ENCODE measurements at places on chromosomes 1 and 21.

DNA sequence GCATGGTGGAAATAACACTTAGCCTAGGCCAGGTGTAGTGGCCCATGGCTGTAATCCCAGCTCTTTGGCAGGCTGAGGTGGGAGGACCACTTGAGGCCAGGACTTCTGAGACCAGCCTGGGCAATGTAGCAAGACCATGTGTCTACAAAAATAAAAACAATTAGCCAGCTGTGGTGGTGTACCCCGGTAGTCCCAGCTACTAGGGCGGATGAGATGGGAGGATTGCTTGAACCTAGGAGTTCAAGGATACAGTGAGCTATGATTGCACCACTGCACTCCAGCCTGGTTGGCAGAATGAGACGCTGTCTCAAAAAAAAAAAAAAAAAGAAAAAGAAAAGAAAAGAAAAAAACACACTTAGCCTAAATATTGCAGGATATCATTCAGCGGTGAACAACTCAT lies 20.9 kb downstream of the AK4 start:
- no peak for DNase-seq

GRCh38 chr1:153513023-153513422 lies 22.8 kb downstream of the S100A6 start:
- no peak for DNase-seq

- DNase-seq, result no peak
Observed at GRCh38 chr21:35963920-35964451, 96.3 kb downstream of the SETD4 start.

DNA sequence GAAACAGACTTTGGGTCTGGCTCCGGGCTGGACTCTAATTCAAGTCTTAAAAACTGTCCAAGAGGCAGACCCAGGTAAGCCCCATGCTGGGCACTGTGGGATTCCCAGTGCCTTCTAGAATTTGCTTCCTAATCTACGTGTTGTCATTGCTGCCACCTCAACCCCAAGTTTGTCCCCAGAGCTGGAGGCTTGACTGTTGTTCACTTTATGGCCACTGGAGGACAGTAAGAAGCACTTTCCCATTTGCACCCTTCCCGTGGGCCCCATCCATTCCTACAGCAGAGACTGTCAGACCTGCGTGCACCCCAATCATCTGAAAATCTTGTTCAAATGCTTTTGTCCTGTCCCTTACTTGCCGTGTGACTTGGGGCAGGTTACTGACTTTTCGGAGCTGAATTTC lies 29.4 kb upstream of the VASH2 start:
- no peak for DNase-seq

- no peak for DNase-seq
Observed at GRCh38 chr1:245234217-245235081, 79.7 kb downstream of the KIF26B start.

- no peak for DNase-seq
Observed at GRCh38 chr1:79629414-79629813, 622.9 kb upstream of the ADGRL4 start.

DNA sequence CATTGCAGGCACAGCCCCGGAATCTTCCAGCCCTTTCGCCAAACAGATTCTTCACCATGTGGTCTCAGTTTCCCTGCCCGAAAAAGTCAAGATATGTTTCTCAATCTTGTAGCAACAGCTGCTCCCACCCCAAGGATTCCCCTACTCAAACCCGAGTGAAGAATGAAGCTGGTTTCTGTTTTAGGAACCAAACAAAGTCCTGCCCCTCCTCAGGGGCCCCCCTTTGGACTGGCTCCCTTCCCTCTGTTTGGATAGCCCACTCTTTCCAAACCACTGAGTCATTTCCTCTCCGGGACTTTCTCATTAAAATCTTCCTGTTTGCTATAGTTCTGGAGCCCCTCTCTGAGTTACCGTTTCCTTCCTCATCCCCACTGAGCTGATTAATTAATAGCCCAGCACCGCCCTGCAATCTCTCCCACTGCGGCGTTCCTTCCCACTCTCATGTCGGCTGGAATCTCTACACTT lies 100.9 kb downstream of the TSEN15 start:
- DNase-seq, result no peak

GRCh38 chr1:106952776-106953175 lies 103.7 kb upstream of the PRMT6 start:
- DNase-seq, result no peak

DNA sequence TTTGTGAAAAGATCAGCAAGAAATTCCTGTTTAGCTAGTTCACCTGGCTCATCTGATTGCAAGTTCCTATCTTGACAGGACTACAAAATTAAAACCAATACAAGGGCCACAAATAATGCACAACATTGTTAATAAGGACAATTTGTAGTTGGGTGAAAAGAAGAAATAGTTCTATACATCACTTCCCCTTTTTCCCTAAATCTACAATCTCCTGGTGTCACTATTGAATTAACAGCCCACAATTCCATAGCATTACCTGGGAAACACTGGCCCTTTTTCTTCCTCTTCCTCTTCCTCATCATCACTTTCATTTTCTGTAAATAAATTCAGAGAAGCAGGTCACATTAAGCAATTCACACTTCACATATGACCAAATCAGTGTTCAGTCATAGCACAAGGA lies 366.9 kb downstream of the FAM72C start:
- DNase-seq, result no peak

GRCh38 chr1:154813300-154813816 lies 56.7 kb downstream of the KCNN3 start:
- DNase-seq, result no peak

DNA sequence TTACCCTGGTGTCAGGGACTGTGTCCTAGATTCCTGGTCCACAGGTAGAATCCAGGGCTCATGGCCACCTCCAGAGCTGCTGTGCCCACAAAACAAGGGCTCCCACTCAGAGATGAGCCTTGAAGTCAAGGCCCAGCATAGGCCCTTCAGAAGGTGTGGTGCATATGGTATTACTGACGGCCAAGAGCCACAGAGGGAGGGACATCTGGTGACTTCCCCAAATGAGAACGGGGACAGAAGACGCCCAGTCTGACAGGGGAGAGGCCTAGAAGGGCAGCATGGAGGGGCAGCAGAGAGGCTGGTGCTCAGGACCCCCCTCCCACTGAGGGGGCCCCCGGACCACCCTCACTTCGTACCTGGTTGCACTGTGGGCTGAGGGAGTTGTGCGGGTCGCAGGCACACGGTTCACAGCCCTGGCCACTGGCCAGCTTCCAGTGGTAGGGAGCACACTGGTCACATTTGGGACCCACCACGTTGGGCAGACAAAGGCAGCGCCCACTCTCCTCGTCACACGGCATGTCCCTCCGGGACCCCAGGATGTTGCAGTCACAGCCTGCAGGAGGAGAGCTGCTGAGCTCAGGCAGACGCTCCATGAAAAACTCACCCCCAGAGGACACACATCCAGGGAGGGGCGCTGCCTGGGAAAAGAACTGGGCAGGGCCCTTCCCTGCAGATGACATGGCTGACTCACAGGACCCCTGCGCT lies 25.0 kb downstream of the LAMB3 start:
- no peak for DNase-seq

DNA sequence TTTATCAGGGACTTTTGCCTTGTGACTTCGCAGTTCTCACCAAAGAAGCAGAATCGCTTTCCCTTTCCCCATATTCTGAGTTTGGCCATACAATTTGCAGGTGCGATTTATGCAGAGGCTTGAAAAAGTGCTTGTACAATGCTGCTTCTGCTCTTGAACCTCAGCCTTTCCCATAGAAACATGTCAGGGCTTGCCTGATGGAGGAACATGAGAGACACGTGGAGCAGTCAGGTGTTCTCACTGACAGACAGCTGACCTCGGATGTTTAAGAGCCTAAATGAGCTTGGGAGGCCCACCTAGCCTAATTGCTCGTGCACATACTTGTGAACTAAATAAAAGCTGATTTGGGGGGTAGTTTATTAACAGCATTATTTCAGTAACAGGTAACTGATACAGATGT lies 290.0 kb downstream of the S1PR1 start:
- no peak for DNase-seq

- DNase-seq, result no peak
Observed at GRCh38 chr1:182713939-182714338, 29.6 kb upstream of the RGS8 start.

DNA sequence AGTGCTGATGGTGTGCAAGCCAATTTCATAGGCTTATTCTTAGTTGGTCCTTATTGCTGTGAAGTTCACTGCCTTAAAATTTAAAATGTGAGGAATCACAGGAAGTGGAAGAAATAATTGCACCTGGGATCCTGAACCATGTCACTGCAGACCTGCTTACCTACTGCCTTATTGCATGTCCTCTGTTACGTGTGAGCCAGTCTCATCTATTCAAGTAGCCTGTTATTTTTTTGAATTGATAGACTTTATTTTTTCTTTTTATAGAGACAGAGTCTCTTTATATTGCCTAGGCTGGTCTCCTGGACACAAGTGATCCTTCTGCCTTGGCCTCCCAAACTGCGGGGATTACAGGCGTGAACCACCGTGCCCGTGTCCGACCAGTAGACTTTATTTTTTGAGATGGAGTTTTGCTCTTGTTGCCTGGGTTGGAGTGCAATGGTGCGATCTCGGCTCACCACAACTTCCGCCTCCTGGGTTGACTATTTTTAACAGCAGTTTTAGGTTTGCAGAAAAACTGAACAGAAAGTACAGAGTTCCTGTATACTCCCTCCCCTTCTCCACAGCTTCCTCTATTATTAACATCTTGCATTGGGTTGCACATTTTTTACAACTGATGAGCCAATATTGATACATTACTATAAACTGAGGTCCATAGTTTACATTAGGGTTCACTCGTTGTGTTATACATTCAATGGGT lies 14.0 kb upstream of the DISC1 start:
- DNase-seq, result peak; percentile 83

- DNase-seq, result no peak
Observed at GRCh38 chr21:19489930-19490329, 1086.3 kb upstream of the TMPRSS15 start.

DNA sequence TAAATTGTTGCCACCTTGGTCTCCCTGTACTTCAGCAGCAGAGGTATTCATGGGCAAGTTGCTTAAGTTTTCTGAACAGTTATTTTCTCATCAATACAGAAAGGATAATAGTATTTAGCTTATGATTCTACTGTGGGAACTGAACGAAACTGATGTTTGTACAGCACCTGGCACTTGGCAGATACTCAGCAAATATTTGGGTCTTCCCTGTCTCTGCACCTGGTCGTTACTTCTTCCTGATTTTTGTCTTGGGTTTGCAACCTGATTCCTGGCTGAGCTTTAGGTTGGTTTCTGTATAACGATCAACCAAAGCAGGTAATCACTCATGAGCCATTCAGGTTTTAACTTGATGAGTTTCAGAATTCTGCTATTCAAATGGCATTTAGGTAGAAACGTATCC lies 490.6 kb downstream of the KIF26B start:
- DNase-seq, result no peak

- DNase-seq, result no peak
Observed at GRCh38 chr1:46823151-46823550, 24.3 kb downstream of the CYP4B1 start.

DNA sequence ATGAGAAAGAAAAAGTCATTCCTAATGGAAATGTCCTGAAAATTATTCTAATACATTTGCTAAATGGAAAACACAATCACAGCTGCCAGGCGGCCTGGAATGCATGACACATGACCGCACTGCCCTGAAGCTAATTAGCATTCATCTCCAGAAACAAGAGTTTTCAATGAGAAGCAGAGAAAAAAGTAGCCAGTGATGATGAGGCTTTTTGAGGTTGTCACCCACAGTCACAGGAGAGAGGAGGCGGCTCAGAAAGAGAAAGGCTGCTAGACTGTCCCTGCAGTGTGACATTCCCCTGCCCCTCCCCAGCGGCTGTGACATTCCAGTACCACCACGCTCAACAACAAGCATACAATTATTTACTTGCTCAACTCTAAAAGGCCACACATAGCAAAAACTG lies 122.9 kb upstream of the KRTAP19-8 start:
- DNase-seq, result no peak

GRCh38 chr1:248243204-248243603 lies 12.0 kb downstream of the OR2M4 start:
- peak; percentile 49 for DNase-seq

DNA sequence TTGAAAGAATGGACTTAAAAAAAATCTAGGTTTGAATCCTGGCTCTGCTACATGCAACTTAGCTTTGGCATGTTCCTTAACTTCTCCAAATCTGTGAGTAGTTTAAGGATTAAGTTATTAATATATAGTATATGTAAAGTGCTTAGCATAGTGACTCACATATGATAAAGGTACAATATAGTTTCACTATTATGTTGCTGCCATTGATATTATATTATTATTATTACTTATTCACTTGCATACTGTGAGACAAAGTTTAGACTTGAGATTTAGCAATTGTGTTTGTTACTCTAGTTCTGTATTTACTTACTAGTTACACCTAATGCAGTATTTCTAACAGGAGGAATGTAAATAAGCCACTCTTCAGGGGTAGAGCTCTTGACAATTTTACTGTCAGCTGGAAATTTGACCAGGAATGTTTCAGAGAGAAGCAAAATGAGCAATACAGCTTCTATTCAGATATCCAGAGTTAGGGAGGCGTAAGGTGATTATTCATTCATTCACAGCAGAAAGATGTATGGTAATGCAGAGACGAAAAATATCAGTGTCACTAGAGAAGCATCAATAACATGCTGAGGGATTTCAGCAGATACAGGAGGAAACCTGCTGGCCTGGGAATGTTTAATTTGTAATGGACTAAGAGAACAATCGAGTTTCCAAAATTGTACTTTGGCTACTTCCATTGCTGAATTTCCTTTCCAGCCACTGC lies 25.5 kb downstream of the RGS7 start:
- no peak for DNase-seq

DNA sequence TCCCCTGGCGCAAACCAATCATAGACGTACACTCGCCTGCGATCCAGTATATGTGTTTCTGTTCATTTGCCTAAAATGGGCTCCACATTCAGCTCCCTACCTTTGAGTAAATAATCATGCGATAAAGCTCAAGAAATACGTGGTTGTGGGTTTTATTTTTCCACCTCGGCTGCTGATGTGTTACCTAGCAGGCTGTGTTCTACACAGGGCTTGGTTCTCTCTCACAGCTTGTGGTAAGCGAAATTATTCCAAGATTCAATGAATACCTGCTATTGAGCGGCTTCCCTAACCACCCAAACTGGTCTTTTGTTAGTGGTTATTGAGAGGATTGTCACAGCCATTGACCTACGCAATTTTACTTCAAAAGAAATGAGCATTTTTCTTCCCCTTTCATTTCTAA lies 180.2 kb downstream of the PBX1 start:
- no peak for DNase-seq

All from activated CD8-positive, alpha-beta T cell treated with anti-CD3 and anti-CD28 coated beads, Interleukin-2, amount 10 ng/mL, durations not matched to agents 7 days and 5 days (primary cell).